PC-3 (cell line): ENCODE measurements at places on chromosomes 12 and 14.

GRCh38 chr14:56378475-56378877 lies 201.1 kb upstream of the TMEM260 start:
- DNase-seq: peak; percentile 75

DNA sequence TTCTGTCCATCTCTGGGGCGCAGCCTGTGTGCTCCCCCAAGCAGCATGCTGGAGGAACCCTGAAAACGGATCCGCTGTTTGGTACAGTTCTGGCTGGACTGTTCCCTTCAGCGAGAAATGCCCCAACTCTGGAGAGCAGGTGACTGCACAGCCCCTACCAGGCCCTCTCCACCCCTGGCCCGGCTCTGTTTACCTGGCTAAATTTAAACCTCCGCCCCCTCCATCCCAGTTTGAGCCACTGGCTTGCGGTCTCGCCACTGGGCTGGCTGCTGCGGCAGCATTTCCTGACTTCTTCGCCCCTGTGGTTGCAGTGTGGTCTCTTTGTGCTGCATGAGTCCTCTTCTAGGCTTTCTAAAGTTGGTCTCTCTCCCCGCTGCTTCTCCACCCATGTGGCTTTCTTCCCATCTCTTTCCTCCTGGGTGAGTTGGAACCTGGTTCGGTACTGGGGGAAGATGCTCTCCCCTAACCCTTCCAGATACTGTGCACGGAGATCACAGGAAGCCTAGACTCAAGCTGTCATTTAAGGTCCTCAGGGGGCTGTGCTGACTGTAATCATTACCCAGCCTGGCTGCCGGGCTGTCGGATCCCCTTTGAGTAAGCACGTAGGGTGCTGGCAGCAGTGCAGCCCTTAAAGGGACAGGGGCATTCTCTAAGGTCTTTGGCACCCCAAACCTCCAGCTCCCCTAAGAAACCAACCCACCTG lies 60.6 kb downstream of the FBXL14 start:
- no peak for DNase-seq

GRCh38 chr12:110965574-110965973 lies 45.2 kb upstream of the MYL2 start:
- DNase-seq: no peak

- no peak for DNase-seq
These were observed 7.2 kb upstream of the P2RX4 start for GRCh38 chr12:121202407-121203355.

GRCh38 chr14:105889666-105890473 lies 363.5 kb downstream of the TMEM121 start:
- no peak for DNase-seq

GRCh38 chr12:62267480-62267879 lies 7.3 kb downstream of the USP15 start:
- no peak for DNase-seq

DNA sequence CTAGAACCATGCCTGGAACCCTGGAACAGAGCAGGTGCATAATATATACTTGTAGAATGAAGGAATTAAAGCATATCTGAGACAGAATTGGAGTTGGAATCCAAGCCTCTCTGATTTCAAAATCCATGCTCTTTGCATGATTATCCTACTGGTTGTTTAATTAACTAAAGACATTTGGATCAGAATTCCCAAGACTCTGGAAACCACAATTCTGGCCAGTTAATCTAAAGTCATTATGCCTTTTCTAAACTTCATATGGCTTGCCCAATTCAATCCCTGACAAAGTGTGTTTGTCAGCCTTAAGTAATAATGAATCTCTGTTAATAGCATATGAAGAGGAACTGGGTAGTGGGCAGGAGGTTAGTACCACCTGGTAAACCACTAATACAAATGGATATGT lies 422.6 kb downstream of the ATP23 start:
- DNase-seq: no peak

DNA sequence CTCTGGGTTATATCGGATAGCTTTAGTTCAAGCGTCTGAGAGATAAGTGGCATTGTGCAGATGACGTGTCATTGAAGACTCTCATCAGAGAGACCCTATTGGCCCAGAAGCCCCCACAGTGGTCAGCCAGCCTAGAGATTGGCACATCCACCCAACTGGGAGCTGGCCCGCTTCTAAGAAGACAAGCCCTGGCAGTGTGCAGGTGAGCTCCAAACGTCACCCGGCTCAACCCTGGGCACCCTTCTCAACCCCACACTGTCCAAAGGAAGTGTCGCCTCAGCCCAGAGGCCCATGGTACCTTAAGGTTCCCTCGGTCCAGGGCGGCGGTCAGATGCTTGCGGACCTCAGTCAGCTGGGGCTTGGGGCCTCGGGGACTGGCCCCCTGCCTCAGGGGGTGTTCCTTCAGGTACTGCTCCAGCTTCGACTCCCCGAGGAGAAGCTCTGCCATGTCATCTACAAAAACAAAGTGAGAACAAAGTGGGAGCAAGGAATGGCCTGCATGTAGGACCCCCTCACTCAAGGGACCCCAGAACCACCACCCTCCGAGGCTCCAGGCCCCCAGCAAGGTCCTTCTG lies 30.3 kb downstream of the TTC7B start:
- no peak for DNase-seq

- DNase-seq: no peak
These were observed 145.3 kb downstream of the CACNA1C start for GRCh38 chr12:2198005-2198501.

DNA sequence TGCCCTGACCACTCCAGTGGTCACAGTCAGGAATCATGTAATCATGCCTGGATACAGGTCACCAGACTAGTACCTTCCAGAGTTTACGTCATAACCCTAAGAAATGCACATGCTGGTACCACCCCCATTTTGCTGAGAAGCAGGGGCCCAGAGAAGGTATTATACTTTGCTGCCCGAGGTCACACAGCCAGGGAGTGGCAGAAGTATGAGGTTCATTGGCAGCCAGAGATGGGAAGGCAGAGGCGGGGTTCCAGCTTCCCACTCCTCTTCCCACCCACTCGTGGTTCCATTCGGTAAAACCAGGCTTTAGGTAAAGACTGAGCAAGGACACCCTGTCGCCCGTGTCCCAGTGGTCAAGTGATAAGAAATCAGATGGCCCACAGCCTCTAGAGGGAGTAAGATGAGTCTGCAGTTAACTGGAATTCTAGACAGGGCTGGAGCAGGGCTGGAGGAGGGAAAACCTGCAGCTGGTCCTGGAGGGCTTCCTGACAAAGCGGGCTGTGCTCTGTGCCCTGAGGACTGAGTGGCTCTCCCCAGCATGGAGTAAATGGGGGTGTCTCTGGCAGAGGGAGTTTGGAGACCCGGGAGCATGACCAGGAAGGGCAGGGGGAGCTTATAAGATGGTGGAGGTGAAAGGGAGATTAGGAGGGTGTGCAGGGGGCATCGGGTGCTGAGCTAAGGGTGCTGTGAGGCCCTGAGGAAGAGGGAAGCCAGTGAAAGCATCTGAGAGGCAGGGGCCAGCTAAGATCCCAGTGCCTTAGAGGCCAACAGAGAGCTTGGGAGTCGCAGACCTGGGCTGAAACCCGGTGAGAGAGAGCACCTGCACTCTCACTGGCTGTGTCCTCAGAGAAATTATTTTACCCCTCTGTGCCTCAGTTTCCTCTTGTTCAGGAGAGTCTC lies 5.7 kb downstream of the FAM222A start:
- DNase-seq: peak; percentile 39

DNA sequence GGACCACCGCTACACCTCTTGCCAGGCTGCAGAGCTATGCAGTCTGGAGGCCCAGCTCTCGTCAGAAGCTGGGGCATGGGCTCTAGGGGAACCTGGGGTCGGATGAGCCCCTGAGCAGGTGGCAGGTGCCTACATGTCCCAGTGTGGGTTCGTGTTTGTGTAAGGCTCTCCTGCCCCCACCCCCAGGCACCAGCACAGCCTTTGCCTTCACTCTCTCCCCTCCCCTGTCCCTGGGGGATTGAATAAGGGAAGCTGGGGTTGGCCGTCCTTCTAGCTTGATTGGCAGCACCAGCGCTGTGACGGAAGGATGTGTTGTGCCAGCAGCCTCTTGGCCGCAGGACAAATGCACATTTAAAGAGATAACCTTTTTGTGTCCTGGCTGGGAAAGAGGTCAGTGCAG lies 34.8 kb upstream of the TSPAN9 start:
- DNase-seq: no peak

DNA sequence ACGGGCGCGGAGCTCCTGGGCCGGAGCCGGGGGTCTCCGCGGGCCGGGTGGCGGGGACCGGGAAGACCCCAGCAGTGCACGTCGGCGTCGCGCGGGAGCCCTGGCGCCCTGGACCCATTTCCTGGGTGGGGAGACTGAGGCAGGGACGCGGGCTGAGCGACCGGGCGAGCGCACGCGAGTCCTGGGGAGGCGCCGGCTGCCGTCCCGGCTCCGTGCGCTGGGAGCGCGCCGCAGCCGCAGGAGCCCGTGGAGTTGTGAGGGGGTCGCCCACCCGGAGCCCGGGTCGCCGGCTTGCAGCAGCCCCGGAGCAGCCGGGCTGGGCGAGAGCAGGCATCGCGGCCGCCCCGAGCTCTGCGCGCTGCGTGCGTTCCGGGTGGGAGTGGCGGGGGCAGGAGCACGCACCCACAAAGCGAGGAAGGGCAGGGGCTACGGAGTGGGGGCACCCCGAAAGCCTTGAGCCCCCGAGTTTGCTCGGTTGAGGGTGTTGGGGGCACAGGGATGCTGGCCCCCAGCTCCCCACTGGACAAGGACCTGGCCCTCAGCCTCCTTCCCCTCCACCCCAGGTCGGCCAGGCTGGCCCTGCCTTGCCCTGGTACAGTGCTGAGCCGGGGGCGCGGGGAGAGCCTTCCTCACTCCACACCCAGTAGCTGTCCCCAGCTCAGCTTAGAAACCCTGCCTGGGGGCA lies 620 bp downstream of the MMP17 start:
- DNase-seq: peak; percentile 43

DNA sequence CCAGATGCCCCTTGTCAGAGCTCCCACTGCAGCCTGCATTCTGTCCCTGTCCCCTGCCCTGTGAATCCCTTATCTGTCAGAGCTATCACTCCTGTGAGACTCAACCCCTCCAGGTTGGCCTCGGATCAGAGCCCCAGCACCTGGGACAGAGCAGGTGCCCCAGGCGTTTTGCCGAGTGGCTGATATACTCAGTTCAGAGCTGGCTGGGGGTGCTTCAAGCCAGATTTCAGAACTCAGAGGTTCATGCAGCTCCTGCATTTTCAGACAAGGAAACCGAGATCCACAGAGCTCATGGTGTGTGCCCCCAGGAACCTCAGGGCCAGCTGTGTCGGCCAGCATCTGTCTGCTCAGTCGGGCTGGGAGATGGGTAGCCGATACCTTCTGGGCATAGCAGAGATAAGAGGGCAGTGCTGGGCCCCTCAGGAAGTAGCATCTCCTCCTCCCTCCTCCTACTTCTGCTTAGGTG lies 228.0 kb upstream of the RTL1 start:
- no peak for DNase-seq

DNA sequence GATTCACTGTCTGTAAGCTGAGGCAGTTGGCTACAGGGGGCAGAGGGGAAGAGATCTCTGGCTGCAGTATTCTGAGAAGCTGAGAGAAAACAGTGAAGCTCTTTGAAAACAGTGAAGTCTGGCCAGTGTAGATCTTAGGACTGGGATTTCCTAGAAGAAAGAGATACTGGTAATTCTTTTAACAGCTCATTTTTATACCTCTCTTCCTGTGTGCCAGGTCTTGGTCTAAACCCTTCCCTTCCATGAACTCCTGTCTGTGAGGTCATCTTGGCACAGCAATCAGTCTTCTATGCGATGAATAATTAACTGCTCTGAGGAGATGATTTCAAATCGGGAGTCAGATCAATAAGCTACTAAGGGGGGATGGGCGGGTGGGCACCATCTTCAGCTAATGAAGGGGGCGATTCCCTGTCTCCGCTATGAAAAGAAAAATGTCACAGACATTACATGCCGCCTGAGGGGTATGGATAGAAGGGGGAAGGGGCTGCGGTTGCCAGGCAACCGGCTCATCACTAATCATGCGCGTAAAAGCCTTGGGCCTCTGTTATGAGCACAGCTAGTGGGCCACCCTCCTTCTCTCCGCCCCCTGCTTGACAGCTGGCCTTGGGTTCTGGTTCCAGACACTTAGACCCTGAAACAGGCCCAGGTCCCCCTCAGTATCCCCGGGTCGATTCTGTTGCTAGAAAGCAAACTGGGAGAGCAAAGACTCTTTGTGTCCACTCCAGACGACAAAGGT lies 75.3 kb upstream of the CEP83 start:
- DNase-seq: no peak

DNA sequence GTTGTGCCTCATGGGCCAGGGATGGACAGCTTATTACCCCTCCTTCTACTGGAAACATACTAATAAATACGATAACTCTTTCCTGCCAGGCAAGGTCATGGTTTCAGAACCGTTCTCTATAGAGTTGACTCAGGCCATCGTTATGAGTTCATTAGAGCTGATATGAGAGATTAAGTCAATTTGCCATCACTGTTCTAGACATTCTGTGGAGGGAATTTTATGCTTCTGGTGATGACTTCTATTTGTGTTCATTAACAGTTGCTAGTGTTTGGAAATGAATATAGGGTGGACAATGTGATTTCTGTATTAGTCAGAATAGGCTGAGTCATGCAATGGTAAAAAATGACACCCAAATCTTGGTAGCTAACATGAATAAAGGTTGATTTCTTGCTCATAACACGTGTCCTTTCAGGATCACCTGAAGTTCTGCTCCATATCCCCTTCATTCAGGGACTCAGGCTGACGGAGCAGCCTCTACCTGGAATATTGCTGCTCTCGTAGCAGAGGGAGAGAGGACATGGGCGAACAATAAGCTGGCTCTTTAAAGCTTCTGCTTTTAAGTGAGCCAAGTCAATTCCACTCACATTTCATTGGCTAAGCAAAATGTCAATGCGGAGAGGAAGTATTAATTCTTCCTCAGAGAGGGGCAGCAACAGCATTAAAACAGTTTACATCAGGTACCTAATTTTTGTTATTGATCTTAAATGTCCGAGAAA lies 18.5 kb upstream of the TBPL2 start:
- peak; percentile 97 for DNase-seq

DNA sequence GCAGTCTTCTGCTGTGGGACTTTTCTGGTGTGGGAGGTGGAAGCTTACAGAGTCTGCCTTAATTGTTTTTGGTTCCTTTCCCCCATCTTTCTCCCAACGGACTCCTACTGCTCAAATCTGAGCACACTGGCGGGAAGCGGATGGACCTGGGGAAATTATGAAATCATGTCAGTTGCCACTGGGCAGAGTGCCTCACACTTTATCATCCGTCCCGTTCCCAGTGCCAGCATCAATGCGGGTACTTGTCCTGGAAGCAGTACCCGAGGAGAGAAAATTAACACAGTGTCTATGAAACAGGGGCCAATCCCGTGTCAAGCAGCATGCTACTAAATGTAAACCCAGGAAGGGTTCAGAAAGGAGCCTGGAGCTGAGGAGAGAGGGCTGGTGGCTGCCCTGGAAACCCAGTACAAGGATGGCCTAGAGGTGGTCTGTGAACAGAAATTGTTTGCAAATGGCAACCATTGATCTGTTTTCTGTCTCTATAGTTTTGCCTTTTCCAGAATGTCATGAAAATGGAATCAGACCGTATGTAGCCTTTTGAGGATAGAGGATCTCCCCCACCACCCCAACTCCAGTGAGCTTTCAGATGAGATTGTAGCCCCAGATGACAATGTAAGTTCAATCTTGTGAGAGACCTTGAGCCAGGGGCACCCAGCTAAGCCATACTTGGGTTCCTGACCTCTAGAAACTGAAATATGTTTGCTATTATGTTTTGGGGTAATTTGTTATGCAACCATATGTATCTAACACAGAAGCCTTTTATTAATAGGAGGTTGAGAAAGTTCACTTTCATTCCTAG lies 908 bp upstream of the CDKL1 start:
- DNase-seq: peak; percentile 68

GRCh38 chr14:53346988-53347387 lies 193.9 kb upstream of the DDHD1 start:
- no peak for DNase-seq

GRCh38 chr14:74865156-74865555 lies 10.8 kb downstream of the PROX2 start:
- DNase-seq: no peak
